ENCODE measurements at places on chromosomes 4 and X.

- DNase-seq, result no peak
Measured at GRCh38 chr4:177699365-177700213, 257.4 kb upstream of the AGA start.

DNA sequence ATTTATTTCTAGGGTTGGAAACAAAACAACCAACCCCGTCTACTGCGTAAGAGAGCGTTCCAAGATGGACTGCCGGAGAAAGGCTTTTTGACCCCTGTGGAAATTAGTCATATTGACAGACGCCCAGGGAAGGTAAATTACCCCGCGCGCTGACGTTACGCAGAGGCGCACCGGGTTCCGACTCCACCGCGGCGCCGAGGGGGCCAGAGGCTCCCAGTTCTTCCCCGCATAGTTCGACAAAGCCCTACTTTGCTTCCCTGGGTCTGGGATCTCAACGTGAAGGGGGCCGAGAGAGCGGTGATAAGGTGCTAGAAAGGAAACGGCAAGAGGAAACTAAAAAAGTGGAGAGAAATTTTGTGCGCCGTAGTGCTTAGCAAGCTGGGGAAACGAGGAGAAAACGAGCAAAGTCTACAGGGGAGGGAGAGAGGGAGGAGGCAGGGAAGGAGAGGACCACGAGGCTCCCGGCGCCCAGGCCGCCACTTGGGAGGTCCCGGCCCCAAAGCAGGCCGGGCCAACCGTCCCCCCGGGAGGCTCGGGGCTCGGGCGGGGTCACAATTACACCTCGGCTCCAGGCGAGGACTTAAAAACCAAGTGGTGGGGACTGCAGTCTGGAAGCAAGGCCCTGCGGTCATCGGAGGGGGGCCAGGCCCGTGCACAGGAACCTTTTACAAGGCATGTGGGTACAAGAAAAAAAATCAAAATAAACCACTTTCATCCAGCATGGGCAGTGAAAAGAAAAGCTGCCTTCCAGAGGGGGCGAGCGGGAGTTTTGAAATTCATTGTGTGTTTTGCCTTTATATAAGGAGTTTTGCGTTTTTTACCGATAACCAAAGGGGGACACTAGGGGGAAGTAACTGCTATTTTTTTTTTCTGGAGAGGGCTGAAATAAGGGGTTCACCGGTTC, 13.2 kb downstream of the HAND2 start:
- no peak for DNase-seq

DNA sequence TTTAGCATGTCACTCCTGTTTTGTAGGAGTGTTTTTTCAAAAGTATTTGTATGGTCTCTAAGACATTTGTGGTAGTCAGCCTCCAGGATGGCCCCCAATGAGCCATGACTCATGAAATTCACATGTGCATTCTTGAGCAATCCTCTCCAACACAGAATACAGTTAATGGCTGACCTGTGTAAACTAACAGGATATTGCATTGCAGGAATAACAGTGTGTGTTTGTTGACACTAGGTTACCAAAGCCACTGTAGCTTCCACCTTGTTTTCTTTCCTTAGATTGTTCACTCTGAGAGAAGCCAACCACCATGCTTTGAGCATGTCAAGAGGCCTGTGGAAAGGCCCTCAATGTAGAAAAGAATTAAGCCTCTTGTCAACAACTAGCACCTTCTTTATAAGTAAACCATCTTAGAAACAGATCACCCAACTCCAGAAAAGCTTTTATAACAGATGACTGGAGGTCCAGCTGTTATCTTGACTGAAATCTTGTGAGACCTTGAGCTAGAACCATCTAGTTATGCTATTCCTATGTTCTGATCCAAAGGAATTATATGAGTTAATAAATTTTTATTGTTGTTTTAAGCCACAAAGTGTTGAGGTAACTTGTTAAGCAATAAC, 28.5 kb downstream of the TBCK start:
- no peak for DNase-seq

- DNase-seq, result no peak
Measured at GRCh38 chrX:148501386-148502066, 1.1 kb downstream of the AFF2 start.

GRCh38 chr4:2799971-2800690, 7.2 kb downstream of the SH3BP2 start:
- no peak for DNase-seq

DNA sequence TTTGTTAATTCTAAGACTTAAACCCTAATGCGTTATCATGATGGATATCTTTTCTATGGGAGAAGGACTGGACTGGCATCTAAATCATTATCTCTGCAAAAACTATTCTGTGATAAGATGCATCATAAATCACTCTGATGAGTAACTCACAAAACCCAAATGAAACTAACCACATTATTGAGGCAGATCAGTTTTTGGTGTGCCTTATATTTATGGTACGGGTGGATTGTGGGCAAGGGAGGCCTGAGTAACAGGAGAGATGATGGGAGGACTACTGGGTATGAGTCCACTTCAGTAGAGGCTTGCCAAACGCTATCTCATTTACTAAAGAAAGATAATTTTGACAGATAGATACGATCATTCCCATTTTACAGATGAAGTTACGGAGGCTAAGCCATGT, 66.4 kb upstream of the GUCY1A1 start:
- no peak for DNase-seq

GRCh38 chr4:25970691-25971432, 56.8 kb downstream of the SMIM20 start:
- no peak for DNase-seq

DNA sequence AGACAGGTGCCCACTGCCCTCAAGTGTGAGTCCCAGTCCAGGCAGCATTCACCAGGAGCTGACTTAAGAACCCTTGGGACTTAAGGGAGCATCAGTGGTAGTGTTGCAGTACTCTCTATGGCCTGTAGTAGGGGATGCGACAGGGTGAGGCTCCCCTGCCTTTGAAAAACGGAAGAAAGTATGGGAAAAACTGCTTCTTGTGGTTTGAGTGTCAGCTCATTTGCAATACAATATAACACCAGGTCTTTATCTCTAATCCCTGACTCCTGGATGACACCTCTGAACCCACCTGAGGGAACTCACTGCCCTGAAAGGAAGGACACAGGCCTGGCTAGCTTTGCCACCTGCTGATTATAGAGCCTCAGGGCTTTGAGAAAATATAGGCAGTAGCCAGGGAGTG, 176.0 kb downstream of the SMARCA1 start:
- no peak for DNase-seq

DNA sequence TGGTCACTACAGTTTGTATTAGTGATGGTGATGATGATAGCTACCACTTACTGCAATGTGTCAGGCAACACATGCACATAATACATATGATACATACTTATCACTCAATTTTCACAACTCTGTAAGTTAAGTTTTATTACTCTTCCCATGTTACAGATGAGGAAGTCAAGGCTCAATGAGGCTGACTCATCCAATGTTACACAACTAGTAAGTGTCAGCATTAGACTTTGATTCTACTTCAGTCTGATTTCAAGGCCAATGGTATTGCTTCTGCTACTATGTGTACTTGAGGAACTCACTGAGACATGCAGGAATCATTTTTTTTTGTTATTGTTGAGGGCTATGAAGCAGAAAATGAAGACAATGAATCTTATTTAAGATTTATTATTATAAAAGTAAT, 96.4 kb upstream of the TRPC5OS start:
- DNase-seq, result no peak

DNA sequence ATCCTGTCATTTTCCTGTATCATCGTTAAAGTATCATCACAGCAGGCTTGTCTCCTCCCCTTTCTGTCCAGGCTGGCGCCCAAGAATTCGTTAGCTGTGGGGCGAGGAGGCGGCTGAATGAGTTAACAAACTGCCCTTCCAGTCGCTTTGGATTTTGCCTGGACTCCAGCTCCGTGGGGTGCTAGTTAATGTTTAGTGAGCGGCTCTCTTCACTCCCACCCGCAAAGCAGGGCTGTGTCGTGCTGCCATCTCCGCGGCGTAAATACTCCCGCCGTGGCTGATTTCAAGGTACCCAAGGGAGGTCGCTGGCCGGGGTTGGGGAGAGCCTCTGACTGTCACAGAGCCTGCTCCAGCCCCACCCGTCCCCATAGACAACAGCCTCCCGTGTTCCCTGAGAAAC, 44.9 kb upstream of the SPRY1 start:
- no peak for DNase-seq

DNA sequence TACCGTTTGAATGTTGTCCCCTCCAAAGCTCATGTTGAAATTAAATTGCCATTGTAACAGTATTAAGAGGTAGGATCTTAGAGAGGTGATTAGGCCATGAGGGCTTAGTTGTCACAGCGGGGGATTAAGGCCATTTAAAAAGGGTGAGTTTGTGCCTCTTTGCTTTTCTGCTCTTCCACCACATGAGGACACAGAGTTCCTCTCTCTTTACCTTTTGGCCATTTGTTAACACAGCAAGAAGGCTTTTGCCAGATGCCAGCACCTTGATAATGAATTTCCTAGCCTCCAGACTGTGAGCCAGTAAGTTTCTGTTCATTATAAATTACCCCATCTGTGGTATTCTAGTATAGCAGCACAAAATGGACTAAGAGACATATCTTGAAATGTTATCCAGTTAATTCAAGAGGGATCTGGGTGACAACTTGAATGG, 7.8 kb upstream of the HERC3 start:
- DNase-seq, result no peak

GRCh38 chr4:146329050-146329716, 114.8 kb downstream of the REELD1 start:
- no peak for DNase-seq

- no peak for DNase-seq
Measured at GRCh38 chrX:115583496-115584004, 22.6 kb downstream of the PLS3 start.

GRCh38 chr4:163165217-163166017, 1.3 kb downstream of the NAF1 start:
- no peak for DNase-seq
